ENCODE measurements at places on chromosomes 6 and 20. TPM values are rescaled to one million over a fixed set of nuclear protein-coding genes. Genes with fewer than 3 reads are reported as not detected.

The GNAS-AS1 gene
- 0.33 TPM for total RNA-seq

The RAB44 gene
- total RNA-seq: under 0.01 TPM

The ID4 gene
- 0.83 TPM for total RNA-seq

The SIRPA gene
- total RNA-seq: 25.1 TPM

The MEP1A gene
- not detected for total RNA-seq

The ZNF341 gene
- 0.99 TPM for total RNA-seq

The SH3BGRL2 gene
- 3.3 TPM for total RNA-seq

The CRISP2 gene
- not detected for total RNA-seq

The HLA-E gene
- total RNA-seq: 254 TPM

The CST3 gene
- total RNA-seq: 135 TPM

The VIP gene
- not detected for total RNA-seq
